Stimulated activated CD8-positive, alpha-beta memory T cell treated with anti-CD3 and anti-CD28 coated beads, Interleukin-7, amount 100 ng/mL, for 48 hours (primary cell): ENCODE measurements at places on chromosomes 2 and 18.

DNA sequence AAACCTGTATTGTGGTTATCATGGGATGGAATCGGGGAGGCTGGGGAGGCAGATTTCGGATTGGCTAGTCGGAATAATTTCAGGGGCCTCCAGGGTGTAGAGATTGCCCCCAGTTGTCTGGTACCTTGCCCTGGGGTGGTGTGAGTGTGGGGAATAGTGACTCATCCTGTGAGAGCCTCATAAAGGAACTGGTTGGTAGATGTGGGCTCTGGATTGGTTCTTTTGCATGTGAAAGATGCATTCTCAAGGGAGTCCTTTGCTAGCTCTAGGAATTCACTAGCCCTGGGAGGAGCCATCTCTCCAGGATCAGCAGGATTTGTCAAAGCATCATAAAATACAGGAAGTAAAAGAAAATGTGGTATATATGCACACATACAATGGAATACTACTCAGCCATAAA, 331.6 kb downstream of the SETBP1 start:
- no peak for DNase-seq

- no peak for DNase-seq
These were observed 85.5 kb upstream of the PGAP1 start for GRCh38 chr2:197011801-197012641.

DNA sequence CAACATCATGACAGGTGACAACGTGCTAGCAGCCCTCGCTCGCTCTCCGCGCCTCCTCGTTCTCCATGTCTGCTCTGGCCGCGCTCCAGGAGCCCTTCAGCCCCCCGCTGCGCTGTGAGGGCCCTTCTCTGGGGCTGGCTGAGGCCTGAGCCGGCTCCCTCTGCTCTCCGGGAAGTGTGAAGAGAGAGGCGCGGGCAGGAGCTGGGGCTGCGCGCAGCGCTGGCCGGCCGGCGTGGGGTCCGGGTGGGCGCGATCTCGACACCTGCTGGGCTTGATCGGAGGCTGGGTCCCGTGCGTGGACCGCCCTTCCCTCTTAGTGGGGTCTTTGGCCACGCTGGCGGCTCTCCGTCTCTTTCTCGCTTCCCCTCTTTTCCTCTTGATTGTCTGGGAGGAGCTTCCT, 195.5 kb downstream of the ANKRD30BL start:
- DNase-seq, result no peak

DNA sequence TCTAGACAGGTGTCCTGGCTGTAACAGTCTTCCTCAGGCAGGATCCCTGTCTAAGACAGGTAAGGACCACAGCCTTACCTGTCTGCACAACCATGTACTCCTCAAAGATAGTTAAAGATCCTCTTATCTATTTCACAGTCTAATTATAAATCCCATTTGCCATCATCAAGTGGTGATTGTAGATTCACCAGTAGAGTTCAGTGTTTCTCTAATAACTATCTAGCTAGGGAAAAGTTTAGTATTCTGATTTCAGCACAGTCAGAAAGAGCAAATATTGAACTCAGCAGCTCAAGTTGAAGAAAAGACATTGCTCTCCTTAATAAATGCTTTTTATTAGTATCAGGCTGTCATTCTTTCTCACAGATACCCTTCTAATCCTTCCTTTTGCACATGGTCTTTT, 1305.5 kb upstream of the NXPH2 start:
- no peak for DNase-seq

DNA sequence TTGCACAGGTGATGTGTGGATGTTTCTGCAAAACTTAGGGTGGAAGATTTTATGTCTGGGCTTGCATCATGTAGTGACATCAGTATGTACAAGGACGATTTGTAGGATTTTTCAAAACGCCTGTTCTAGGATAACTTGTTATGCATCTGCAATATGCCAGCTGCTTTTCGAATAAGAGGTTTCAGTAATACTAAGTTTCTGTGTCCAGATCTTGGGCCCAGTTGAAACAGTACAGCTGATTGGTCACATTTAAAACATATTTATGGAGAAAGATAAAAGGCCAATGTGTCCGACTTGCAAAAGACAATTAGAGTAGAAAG, 1.2 kb downstream of the PTPN4 start:
- DNase-seq, result no peak

DNA sequence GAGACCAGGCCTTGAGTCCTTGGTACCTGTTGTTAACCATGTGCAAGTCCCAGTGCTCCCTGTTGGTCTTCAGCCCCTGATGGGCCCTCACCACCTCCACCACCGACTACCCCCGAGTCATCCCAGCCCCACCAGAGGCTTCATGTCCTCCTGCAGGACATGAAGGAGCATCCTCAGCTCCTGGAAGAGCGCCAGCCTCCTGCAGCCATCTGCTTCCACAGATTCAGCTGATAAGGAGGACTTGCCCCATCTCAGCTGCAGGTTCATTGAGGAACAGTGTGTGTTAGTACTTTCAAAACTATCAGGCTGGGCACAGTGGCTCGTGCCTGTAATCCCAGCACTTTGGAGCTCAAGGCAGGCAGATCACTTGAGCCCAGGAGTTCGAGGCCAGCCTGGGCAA, 151.9 kb downstream of the ATP9B start:
- no peak for DNase-seq

- no peak for DNase-seq
These were observed 15.1 kb downstream of the LOXHD1 start for GRCh38 chr18:46641917-46642316.

DNA sequence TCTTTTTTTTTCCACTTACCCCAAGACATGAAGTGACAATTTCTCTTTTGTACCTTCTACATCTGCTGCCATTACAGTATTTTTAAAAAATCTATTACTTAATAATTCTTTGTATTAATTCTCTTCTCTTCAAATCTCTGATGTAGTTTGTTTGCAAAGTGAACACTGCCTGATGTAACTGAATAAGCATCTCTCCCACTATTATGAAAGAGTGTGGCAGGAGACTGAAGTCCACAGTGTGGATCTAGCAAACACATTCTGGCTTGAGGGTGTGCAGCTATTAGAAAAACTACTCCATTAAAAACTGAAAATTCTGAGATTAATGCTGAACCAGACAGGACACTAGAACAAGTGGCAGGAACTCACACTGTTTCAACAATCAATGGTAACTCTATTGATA, 5.0 kb upstream of the SERPINB8 start:
- DNase-seq, result no peak

DNA sequence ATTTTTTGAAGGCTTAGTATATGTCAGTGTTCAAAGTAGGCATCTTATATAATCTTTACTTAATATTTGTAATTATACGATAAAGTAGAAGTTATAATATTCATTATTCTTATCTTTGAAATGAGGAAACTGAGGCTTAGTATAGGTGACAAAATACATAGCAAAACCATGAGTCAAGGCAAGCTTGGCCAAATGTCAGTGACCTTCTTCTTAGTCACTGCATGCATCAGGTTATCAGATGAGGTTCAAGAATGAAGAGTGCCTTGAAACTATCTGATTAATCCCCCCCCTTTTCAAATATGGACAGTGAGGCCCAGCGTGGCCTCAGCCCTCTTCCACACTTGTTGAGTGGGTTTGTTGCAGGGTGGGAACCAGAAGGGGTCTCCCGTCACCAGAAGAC, 59.3 kb downstream of the PMAIP1 start:
- DNase-seq, result no peak

DNA sequence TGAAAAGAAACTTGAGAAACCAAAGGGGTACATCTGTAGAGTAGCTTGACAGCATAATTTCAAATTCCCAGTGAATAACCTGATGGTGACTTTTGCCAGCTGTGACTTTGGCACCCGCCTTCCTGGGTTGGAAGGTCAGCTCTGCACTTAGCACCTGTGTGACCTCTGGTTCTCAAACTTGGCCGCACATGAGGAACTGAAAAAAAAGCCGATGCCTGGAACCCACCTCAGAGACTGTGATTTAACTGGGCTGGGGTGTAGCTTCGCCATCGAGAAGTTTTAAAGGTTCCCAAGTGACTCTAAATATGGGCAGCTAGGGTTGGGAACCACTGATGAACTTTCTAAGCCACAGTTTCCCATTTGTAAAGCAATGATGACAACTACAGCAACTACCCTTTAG, 6.5 kb downstream of the EFEMP1 start:
- no peak for DNase-seq

GRCh38 chr2:15259356-15259756, 301.8 kb downstream of the NBAS start:
- DNase-seq, result no peak

DNA sequence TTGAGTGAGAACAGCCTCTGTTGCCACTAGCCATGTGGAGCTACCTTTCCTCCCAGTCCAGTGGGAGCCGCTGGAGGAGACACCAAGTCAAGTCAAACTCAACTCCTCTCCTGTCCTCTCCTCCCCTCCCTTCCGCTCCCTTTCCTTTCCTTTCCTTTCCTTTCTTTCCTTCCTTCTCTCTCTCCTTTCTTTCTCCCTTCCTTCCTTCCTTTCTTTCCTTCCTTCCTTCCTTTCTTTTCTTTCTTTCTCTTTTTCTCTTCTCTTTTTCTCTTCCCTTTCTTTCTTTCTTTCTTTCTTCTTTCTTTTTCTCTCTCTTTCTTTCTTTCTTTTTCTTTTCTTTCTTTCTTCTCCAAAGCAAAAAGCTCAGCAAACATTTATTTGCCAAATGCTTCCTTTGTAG, 44.5 kb downstream of the THNSL2 start:
- DNase-seq, result no peak

- DNase-seq, result no peak
These were observed 115.1 kb upstream of the NOSTRIN start for GRCh38 chr2:168687314-168687713.

DNA sequence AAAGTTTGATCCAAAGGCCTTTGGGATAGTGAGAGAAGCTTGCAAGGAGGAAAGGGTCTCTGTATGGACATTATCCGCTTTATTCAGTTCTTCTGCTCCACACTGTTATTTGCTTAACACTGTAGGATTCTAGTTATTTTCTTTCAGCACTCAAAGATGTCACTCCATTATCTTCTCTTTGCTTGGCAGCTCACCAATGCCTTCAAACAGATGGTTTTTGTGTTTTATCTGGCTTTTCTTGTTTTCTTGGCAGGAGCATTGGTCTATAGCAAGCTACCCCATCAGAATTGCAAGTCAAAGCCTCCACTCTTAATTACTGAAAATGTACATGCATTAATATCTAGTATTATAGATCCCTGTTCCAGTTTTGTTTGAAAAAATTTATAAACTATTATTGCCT, 138.8 kb downstream of the EVA1A start:
- no peak for DNase-seq

DNA sequence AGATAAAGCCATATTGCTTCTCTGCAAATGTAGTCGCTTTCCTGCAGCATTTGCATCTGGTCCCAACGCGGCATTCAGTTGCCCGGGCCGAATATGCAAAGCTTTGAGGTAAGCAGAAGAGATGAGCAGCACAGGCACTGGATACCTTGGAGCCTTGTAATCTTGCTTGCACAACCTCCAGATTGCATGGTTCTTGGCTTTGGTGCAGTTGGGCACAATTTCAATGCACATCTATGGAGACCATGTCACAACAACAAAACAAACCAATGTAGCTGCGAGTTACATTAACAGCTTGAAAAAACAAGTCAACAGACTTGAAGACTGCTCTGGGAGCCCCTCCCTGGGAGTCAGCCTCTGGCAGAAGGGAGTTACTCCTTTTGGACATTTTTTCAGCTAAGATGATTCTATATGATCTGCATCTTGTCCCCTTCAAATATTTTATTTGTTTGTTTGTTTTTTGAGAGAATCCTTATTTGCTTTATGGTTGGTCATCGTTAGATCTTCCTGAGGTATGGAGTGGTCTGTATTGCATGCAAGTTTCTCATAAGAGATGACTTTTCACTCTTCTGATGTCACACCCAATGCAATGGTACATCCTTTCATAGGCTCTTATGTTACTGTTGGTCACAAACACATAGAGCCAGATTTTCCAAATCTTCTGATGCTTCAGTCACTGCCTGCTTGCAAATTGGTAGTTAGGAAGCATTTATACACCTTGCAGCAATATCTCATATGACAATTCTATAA, 113.5 kb downstream of the EFEMP1 start:
- no peak for DNase-seq

DNA sequence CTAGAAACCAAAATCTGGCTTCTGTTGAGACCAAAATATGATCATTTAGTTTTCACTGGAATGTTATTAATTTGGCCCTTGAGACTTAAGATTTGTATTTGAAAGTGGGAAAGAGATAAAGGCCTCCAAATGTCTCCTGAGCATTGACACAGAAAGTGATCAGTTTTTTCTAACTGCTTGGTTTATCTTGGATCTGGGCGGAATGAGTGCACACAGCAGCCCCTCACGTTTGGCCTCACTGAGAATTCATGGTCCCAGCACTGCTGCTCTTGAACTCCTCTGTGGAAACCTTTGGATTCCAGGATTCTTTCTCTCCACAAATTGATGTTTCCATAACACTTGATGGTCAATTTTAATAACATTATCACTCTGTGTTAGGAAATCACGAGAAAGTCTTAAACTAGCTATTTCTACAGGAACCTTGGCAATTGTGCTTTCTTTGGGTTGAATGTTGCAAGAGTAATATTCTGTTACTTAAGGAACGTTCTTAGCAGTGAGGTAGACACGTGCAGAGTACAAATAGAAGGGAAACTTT, 180.3 kb upstream of the BCL2L11 start:
- no peak for DNase-seq

GRCh38 chr18:38368886-38369285, 803.3 kb upstream of the CELF4 start:
- no peak for DNase-seq

- DNase-seq, result no peak
These were observed 90.1 kb downstream of the GAREM1 start for GRCh38 chr18:32380559-32380958.

DNA sequence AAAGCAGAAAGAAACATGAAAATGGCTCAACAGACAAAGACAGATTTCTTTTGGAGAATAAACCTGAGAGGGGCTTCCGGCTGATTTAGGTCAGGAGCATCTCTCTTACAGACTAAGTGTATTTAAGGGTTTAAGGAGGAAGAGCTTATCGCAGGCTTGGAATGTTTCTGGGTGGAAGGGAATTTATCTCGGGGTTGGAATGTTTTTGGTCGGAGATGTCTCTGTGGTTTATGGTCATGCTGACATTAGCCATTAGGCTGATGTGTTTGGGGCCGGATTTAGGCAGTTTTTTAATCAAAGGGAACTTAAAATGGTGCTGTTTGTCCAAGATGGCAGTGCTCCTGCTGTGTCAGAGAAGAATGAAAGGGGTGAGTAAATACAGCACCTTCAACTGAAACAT, 14.4 kb upstream of the PSMA8 start:
- no peak for DNase-seq

DNA sequence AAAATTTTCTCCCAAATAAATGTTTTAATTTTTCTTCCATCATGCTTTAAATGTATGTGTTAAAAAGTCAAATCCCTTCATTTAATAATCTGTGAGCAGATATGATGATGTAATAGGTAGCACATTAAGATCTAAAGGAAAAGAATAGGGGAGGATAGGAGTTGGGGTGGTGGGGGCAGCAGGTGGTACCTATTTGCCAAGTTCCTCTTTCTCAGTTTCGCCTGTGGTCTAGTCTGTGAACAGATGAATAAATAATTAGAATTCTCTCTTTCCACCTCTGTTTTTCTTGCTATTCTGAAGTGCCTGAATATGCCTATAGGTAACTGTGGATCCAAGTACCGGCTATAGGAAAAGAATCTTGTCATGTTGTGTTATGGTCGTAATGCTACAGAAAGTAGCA, 152.5 kb downstream of the NRXN1 start:
- no peak for DNase-seq
